ENCODE measurements at places on chromosomes 12 and 14. TPM values are rescaled to one million over a fixed set of nuclear protein-coding genes. Genes with fewer than 3 reads are reported as not detected.

SMIM41 gene
- total RNA-seq, result not detected

TAS2R46 gene
- total RNA-seq, result 2.8 TPM

PPP4R4 gene
- 2.5 TPM for total RNA-seq

NOS1 gene
- not detected for total RNA-seq

TAS2R8 gene
- total RNA-seq, result not detected

Data from regular cardiac myocyte (primary cell).